ENCODE measurements at places on chromosomes 6 and 20.

- no peak for DNase-seq
These were observed 199.3 kb downstream of the ARID1B start for GRCh38 chr6:156976216-156977127.

- no peak for DNase-seq
These were observed 76.3 kb downstream of the FARS2 start for GRCh38 chr6:5337573-5337972.

DNA sequence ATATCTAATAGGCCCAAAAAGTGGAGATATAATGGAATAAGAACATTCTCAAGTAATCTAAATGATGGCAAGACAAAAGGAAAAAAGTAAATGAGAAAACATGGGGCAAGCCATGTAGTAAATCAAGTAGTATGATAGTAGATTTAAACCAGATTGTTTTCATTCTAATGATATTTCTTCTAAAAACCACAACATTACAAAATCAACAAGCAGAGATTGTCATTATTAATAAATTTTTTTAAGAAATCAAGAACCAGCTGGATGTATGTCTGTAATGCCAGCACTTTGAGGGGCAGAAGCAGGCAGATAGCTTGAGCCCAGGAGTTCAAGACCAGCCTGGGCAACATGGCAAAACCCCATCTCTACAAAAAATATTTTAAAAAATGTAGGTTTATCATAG, 155.0 kb downstream of the RNGTT start:
- DNase-seq, result no peak

- no peak for DNase-seq
These were observed 140.4 kb downstream of the UST start for GRCh38 chr6:148887181-148887580.

GRCh38 chr6:107763946-107764345, 60.2 kb downstream of the SCML4 start:
- DNase-seq, result no peak

DNA sequence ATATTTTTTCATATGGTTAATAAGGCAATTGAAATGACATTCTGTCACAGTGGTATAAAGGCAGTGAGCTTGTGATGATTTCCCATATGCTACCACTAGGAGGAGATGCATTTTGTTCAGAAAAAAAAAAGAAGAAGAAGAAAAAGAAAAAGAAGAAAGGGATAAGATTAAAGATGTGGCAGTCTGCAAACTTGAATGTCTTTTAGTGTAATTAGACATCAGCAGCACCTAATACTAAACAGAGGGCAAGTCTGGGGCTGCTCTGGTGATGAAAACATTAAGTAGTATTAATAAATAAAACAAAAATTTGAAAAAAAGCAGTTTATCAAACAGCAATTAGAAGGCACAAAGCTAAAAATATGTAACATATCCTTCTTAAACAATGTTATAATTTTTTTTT, 95.4 kb upstream of the DEFB112 start:
- DNase-seq, result no peak

DNA sequence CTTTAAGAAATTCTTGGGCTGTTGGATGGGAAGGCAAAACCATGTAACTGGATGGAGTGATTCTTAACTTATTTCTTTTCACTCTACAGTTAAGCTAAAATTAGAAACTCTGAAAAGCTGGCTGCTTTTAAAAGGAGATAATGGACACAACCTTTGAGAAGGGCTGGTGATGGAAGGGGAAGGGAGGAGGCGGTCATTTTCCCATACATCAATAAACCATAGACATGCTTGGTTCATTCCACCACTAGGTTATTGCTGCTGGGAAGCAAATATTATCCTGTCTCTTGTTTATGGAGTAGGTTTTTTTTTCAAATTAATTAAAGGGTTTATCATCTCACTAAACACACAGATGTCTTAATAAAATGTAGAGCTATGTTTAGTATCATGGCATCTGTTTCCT, 76.2 kb downstream of the PLCB1 start:
- no peak for DNase-seq

DNA sequence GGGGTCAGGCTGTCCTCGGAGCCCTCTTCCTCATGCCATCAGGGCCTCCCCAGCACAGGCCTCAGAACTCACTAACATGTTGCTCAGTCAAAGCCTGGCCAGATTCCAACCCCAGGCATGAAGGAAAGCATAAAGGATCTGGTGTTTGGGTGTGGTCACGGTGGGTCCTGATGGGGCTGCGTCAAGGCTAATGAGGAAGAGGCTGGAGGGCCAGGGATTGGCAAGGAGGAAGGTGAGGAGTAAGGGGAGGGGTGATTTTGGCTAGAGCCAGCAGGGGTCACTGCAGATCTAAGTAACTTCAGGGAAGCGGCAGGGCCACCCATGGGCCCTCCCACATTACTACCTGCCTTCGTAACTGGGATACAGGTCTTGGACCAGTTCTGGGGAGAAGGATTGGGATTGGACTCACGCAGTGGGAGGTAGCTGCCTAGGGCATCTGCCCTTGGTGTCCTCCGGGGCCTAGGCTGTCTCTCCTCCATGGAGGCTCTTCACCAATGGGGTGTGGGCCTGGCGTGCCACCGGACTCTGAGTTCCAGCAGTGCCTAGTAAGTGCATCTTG, 36.2 kb upstream of the MRPS18A start:
- peak; percentile 45 for DNase-seq

- no peak for DNase-seq
These were observed 130.4 kb downstream of the OLIG3 start for GRCh38 chr6:137363805-137364138.

DNA sequence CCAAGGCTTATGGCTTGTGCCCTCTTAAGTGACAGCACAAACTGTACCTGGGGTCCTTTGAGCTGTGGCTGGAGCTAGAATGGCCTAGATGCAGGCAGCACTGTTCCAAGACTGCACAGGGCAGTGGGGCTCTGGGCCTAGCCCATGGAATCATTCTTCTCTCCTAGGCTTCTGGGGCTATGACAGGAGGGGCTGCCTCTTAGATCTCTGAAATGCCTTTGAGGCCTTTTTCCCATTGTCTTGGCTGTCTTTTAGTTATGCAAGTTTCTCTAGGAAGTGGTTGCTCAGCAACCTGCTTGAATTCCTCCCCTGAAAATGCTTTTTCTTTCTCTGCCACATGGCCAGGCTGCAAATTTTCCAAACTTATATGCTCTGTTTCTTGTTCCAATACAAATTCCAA, 183.4 kb downstream of the WDR27 start:
- DNase-seq, result no peak

- DNase-seq, result no peak
These were observed 1.3 kb downstream of the TAP1 start for GRCh38 chr6:32852018-32852843.

GRCh38 chr6:4817551-4817950, 41.3 kb downstream of the CDYL start:
- no peak for DNase-seq

DNA sequence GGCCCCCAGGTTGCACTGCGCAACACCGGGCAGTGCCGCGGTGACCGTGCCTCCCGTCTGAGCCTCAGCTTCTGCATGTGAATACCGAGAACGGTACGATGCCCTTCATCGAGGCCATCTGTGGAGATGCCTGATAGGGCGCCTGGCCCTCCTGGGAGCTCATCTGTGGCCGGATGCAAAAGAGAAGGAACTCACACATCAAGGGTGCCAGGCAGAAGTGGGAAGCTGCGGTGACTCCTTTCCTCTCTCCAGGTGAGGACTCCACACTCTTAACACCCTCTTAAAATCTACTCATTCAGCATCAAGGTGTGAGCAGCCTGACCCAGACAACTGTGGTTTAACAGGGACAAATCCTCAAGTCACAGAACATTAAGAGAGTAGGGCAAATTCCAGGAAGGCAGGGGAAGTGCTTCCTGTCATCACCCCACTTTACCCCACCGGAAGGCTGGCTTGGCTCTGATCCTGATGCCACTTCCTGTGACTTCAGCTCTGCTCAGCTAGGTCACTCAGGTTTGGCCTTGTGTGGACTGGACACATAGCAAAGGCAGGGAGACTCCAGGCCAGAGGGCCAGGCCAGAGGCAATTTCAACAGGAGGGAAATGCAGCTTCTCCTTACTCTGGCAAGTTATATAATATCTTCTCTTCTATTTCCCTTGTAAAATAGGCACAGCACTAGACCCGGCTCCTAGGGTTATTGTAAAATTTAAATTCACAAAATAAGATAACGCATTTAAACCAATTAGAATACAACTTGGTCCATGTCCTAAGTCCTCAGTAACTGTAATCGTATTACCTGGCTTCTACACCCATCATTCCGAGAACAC, 69.4 kb downstream of the CPNE5 start:
- no peak for DNase-seq

DNA sequence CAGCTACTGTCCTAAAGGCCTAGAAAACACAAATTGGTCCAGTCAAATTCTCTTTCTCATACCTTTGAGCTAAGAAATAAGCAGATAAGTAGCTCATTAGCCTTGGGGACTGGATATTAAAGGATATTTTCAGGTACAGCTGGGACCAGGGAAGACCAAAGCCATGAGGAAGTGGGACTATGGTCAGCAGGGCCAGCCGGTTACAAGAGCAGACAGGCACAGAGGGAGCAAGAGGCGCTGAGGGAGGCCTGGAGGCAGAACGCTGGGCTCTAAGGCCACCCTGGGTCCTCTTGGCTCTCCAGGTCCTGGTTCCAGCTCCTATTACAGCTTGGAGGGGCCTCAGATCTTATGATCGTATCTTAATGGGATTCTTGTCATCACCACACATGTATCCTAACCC, 88.5 kb upstream of the KCNK16 start:
- no peak for DNase-seq

GRCh38 chr20:14698605-14699373, 361.4 kb upstream of the FLRT3 start:
- DNase-seq, result no peak

DNA sequence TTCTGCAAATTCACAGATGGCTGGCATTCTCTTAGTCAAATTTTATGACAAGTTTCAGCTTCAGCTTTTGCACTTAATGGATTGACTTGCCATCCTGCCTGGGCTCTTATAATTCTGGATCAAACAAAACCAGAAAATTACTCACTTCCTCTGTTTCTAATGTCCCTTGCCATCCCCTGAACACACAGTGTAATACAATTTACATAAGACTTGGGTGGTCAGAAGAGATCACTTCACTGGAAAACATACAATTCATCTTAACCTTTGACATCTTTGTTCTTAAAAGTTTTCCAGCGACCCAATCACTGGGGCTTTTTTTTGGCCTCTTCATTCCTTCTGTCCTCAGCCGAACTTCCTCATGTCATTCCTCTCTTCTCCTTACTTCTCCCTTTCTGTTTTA, 199.0 kb downstream of the ARHGAP18 start:
- no peak for DNase-seq

- DNase-seq, result no peak
These were observed 22.9 kb downstream of the HTR1B start for GRCh38 chr6:77440206-77440976.

DNA sequence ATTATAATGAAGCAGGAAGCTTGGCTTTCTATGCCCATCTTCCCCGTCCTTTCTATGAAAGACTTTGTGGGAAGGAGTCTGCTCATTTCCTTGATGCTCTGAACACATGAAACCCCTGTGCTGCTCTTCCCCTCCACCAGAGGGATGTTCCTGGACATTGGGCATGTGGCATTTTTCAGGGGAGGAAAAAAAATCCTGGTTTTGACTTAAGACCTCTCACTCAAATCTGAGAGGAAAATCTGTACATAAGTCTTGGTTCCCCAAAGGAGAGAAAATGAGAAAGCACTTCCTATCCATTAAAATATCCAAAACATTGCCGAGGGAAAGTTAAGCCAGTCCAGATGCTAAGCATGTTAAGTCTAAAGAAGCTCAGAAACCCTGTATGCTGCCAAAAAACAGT, 393.0 kb downstream of the PAX1 start:
- DNase-seq, result no peak

DNA sequence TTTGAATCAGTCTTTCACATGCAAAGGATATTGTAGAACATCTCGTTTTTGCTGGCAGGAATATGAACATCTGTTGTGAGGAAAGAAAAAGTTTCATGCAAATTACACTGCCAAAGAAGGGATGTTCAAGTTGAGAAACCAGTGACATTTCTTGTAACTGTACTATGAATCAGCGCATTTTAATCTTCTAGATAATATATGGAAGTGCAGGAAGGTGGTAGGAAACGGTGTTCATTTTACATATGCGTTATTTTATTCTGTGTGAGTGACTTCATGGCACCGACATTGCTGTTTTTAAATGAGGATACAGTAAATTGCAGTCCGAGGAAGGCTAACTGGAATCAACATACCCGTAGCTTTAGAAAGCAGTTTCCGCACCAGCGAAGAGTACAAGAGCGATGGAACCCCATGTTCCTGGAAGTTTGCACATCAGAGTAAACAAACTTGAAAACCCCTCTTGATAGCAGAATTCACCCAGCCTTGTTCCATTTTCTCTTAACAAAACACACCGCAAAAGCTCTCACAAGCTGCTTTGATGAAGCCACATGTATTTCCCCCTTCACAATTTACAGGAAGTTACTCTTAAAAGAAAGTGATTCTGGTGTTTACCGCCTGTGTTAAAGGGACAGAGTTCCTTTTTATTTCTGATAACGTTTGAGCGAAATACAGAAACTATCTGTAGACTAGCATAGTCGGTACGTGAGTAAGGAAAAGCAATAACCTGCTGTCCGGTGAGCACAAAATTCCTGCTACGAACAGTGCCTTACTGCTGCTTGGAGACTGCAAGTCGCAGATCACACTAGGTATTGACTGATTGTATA, 11.5 kb downstream of the PRDM1 start:
- no peak for DNase-seq

DNA sequence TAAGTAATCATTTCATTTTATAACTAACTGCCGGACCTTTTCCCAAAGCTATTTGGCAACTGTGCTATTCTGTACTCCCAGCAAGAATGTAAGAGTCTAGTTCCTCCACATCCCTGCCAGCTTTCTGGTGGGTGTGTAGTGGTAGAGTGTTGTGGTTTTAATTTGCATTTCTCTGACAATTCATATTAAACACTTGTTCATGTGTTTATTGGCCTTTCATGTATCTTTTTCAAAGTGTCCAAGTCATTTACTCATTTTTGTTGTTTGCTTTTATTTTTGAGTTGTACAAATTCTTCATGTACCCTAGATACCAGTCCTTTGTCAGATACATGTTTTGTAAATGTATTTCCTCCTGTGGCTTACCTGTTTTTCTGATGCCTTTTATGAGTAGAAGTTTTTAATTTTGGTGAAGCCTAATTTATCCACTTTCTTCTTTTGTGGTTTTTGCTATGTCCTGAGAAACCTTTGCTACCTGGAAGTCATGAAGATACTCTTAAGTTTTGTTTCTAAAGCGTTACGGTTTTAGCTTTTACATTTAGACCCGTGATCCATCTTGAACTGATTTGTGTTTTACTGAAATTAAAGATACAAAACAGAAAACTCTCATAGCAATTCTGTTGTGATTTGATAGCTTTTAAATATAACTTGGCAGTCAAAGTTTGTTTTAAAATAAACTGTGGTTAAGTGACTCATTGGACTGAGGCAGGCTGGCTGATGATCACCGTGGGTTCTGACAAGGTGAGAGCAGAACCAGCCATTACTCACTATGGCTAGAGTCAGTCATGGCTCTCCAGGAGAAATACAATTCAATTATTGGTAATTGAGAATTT, 8.0 kb downstream of the MYLIP start:
- DNase-seq, result peak; percentile 16

DNA sequence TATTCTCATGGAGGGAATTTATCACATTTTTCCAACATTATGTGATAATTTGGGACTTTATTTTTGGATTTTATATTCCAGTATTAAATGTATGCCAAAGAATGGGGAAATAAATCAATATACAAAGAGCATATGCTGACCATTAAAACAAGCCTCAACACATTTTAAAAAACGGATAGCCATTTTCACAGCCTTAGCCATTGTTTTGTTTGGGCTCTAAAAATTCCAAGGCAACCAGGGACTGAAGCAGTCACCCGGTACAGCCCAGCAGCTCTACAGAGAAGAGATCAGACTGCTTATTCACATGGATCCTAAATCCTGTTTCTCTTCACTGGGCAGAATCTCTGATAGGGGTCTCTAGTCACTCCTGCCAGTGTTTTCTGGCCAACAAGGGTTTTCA, 150.2 kb upstream of the OGFRL1 start:
- DNase-seq, result no peak

Measured in activated T-helper 1 cell treated with anti-CD3 and anti-CD28 coated beads, Interleukin-2, amount 50 U/mL, for 16 hours (primary cell).